ENCODE measurements at places on chromosomes 2 and 18.

- no peak for DNase-seq
Observed at GRCh38 chr18:60732143-60732542, 359.6 kb upstream of the MC4R start.

DNA sequence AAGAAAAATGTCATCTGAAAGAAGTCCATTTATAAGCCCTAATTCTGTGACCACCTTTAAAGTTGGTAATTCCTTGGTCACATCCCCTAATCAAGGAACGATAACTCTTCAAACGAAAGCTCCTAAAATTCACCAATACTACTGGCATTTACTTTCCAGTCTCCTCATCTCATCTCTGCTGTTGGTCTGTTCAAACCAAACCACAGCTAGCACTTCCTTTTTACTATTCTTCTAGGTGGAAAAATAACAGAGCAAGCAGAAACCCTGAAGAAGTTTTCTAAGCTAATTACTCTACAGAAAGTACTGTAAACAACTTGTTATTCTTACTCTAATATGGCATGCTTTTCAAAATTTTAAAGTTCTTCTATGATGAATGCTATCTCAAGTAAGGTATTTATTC, 21.6 kb downstream of the TIA1 start:
- DNase-seq: no peak

GRCh38 chr2:27860111-27860510, 30.1 kb downstream of the RBKS start:
- no peak for DNase-seq

DNA sequence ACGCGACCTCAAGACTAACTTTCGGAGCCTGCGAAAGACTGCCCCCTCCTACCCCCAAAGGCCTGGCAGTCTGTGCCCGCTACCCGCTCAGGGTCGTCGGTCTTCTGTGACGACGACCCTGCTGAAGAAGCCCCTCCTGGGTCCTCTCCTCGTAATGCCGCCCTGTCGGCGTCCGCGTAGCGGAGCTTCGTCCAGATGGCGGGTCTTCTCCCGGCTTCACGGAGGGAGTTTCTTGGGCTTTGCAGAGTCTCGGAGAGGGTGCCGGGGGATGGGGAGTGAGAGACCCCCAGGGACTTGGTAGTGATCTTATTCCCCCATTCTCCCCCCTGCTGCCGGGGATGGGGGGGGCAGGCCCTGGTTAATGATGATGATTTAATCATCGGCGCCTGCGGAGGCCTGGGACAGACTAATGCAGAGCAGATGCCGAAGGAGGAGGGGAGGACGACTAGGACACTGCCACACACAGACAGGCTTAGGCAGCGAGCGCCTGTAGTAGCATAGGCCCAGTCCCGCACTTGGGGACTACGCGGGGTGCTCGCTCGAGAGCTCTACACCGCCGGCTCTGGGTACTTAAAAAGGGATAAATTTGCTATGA, 528 bp upstream of the PCGF1 start:
- DNase-seq: no peak

- no peak for DNase-seq
Observed at GRCh38 chr2:160551259-160551658, 57.7 kb upstream of the RBMS1 start.

GRCh38 chr2:233221378-233222063, 30.0 kb upstream of the ATG16L1 start:
- no peak for DNase-seq

DNA sequence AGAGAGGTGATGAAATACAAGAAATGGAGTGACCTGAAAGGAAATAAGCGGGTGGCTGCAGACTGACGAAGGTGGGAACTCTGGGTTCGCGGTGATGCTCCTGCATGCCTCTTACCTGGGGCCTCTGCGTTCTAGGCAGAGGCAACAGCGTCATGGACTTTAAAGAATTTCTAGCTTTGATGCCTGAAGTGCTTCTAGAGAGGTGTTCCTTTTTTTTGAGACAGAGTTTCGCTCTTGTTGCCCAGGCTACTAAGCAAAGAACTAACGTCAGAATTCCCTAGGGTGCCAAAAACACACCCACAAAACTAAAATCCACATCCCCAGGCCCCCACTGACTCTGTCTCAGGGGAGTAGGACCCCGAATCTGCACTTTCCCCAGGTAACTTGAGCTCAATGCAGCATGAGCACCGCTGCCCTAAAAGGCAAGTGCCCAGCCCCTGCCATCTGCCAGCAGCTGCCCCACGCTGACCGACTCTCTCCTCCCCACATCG, 110.5 kb upstream of the ID2 start:
- DNase-seq: no peak

- DNase-seq: no peak
Observed at GRCh38 chr2:97644023-97644717, 1.7 kb upstream of the COX5B start.

DNA sequence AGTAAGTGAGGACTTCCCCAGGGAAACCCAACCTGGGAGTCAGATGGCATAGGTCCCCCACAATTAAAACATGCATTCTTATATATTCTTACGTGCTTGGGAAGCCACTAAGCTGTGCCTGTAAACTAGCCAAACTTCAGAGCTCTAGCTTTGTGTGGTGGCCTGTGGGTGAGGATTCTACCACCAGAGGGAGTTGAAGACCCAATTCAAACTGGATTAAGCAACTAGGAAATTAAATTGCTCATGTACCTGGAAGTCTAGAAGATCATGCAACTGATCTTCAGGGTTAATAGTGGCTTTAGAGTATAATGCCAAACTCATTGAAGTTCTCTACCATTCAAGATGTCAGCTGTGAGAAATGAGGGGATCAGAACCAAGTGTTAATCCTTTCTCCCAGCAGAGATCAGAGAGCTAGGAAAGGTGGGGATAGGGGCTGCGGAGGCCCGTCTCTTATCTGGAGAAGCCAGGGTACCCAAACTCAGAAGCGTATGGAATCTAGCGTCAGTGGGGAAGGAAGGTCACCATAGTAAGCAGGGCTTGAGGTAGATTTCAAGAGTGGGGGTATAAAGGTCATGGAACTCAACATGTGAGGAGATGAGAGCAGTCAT, 53.2 kb upstream of the CCDC85A start:
- DNase-seq: no peak

DNA sequence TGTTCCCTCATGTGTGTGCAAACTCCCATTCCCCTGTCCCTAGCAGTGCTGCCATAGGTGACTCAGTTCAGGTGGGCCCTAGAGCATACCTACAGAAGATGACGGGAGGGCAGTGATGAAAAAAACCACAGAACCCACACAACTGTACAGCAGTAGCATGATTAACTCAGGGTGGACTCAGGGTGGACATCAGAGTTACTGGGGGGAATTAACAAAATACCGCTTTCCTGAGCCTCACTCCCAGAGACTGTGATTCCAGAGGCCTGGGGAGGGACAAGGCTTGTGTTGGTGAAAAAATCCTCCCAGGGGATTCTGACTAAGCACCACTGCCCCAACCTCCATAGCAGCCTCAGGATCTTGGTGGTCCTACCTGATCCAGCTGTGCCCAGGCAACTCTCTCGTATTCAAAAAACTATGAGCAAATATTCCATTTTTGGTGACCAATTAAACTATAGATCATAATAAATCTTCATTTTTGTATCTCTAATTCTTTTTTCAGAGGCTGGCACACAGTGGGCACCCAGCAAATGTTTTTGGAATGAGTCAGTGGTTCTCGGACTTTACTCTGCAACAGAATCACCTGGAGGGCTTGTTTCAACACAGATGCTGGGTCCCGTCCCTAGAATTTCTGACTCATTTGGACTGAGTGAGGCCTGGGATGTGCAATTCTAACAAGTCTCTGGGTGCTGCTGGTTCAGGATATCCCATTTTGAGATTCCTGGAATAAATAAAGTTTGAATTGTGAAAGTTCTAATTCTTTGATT, 84.1 kb upstream of the NABP1 start:
- DNase-seq: no peak
